Activated CD4-positive, alpha-beta T cell treated with anti-CD3 and anti-CD28 coated beads for 24 hours (primary cell): ENCODE measurements at places on chromosomes 3 and 15.

DNA sequence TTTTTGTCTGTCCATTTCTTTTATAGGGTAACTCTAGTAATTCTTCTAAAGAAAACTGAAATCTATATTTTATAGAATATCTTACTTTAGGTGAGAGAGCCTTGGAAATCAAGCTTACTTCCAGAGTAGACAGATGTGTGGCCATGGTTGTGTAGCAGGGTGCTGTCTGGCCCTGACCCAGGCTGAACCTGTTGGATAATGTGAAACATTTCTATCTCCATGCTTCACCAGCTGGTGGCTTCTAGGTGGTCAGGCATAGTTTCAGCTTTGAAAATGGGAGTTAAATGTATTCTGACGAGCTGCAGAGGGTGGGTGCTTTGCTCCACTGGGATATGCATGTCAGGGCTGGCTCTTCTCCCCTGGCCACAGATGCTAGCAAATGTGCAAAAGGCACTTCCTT lies 20.8 kb upstream of the NR2C2 start:
- no peak for DNase-seq

DNA sequence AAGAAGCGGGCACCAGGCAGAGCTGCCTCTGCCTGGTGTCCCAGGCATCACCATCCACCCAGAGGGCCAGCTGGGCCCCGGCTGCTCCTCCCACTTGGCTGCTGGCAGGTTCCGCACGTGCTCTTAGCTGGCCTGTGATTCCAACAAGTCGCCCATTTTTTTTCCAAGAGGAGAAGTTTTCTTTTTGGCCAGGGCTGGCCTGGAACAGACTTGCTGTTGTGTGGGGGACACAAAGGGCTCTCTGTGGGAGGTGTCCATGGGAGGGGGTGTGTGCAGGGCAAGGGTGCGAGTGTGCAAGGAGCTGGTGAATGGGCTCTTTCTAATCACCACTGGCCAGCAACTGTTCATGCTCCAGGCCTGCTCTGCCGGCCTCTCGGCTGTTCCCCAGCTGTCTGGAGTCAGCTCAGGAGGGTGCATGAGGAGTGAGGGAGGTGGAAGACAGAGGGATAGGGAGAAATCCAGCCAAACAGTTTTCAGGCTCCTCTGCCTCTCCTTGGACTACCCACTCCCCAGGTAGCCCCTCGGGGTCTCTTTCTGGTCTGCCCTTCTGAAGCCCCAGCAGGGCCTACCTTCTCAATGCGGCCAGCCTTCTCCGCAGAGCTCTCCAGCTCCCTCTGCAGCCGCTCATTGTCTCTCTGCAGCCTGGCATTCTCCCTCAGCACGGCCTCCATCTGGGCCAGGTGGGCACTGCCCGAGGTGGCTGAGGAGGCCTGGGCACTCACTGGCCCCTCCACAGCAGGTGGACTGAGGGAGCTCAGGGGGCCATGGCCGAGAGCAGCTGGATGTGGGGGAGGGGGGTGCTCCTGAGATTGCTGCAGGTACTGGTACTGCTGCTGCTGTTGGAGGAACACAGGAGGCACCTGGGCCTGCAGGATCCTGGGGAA lies 7.1 kb downstream of the AMOTL2 start:
- no peak for DNase-seq

DNA sequence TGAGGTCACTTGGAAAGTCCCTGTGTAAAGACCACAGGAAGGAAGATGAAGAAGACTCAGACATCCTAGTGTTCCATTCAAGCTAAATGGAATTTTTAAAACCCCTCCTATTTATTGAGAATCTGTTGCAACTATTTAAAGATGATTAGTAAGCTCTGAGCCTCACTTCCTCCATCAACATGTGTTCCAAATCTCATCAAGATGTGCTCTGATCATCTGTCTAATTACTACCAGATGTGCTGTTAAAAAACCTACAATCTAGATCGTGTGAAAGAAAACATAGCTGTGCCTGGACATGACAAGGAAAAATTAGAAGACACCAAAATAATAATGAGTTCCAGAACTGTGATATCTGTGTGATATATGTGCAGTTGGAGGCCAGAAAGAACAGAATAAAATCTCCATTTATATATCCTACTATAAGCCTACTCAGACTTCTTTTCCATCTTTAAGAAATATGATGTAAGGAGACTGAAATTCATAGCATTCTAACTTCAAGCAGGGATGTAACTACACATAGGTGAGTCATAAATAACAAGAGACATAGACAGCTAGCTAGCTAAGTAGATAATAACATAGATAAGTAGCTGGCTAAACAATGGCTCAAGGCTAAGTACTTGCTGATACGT lies 7.8 kb downstream of the XPC start:
- no peak for DNase-seq

DNA sequence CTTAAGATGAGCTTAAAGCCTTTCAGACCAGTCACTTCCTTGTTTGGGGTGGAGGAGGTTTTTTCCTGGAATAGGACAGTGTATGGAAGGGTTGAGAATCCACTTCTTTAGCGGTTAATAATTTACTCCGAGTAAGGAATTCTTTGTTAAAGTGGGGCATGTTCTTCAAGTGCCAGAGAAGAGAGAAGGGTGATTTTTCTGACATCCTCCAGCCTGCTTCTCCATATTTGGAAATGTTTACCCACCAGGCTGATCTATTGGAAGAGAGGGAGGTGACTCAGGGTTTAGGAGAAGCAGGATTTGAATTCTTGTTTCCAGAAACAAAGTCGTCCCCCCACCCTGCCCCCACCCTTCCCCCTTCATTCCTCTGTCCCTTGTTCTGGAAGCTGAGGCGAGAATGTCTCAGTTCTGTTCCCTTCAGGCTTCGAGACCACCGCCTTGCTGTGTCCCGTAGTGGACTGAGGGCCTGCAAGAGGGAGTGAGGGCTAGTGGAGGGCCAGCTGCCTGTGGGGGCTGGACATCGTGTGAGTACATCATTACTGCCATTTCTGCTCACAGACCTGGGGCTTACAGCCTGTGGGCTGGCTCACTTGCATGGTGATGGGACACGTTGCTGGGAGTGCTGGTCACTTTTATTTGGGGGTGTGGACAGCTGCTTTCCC lies 58.5 kb downstream of the LPP start:
- DNase-seq = no peak

DNA sequence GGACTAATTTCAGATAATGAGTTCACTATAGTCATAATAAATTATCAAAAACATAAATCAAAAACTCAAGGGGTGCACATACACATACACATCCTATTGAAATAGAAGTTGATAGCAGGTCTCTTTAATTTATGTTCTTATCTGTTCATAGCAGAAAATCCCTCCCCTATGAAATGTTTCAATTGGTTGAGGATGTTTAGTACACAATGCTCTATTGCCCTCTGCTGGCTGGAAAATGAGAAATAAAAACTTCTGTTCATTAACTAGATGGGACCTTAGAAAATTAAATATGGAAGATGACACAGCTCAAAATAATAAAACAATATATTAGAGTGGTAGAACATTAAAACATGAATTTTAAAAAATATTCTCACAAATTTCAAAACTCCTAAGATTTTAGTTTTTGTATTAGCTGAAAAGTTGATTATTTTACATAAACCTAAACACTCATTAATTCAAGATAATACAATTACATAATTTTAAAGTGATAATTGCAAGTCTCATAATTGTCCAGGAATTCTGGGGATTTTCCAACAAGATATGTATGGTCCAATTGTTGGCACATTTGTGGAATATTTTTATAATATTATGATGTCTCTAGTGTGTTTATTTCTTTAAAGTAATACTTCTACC lies 735.0 kb downstream of the ROBO1 start:
- no peak for DNase-seq

GRCh38 chr15:80061582-80061981 lies 2.1 kb downstream of the ZFAND6 start:
- no peak for DNase-seq

- no peak for DNase-seq
These were observed 148.1 kb downstream of the WDR76 start for GRCh38 chr15:43974852-43975251.

DNA sequence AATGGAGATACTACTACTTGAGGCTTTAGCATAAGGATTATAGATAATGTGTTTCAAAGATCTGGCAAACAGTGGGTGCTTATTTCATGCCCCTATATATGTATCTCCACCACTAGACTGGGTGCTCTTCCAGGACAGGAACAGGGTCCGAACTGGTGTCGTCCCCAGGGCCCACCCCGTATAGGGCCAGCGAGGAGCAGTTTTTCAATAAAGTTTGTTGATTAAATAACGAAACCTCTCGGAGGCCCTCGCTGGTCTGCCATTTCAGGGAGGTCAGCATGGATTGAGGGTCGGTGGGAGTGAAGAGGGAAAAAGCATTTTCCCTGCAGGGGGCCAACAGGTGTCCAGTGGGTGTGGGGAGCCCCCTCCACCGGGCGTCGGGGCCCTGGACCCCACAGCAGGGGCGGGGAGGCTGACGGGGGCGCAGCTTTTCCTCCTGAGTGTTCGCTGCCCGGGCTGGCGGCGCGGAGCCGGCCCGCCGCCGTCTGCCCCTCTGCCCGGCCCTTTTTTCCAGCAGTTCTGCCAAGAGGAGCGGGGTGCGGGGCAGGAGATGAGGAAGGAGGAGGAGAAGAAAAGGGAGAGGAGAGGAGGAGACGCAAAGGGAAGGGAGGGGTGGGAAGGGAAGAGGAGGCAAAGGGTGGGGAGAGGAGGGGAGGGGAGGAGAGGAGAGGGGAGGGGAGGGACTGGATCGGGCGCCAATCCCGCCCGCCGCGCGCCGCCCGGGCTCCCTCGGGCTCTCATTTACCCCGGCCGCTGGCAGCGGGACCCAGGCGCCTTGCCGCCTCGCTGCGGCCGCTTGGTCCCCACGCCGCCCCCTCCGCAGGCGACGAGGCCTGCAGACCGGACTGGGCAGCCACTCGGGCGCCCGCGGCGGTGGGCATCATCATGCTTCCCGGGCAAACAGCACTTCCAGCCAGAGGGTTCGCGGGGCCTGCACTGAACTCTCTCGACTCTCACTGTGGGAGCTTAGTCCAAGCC lies 66.3 kb downstream of the ISG20 start:
- no peak for DNase-seq

DNA sequence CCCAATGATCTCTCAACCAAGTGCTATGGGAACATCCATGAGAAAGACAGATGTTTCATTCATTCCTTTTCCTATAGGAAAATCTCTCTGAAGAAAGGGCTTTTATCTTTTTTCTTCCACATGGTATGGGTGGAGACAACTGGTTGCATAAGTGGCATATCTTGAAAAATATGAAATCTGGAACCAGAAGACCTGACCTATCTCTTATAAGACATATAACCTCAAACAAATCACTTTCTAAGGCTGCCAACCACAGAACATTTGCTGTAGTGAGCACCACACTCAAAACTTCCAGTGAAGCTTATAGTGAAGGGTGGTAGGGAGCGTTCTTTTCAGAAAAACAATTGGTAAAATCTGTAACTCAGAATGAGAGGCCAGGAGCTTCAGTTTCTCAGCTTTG lies 58.5 kb downstream of the SHQ1 start:
- DNase-seq = no peak

DNA sequence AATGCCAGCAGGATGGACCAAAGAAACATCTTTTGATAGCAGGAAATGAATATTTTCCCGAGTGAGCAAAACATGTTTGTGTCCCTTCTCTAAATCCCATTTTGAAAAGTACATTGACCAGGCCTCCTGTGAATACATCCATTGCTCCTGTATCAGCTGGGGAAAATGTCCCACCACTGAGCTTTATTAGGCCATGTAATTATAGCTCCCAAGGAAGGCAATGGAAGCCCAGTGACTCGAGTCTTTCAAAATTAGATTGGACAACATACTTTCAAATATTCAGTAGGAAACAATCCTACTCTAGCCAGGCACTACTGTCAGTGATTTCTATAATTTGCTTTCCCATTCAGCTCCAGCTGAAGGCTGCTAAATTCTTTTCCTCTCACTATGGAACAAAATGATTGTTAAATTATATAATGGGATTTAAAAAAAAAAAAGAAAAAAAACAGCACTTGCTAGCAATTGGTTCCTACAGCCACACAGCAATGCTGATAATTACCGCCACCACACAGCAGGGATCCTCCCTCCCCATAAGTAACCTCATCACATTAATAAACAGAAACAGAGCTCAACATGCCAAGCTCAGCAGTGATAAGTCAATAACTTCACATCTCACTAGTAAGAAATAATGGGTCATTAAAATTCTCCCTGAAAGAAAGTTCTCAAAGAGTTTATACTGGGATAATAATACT lies 172.4 kb upstream of the SLC2A2 start:
- no peak for DNase-seq

GRCh38 chr3:9239680-9240079 lies 9.8 kb downstream of the SRGAP3 start:
- DNase-seq = no peak

DNA sequence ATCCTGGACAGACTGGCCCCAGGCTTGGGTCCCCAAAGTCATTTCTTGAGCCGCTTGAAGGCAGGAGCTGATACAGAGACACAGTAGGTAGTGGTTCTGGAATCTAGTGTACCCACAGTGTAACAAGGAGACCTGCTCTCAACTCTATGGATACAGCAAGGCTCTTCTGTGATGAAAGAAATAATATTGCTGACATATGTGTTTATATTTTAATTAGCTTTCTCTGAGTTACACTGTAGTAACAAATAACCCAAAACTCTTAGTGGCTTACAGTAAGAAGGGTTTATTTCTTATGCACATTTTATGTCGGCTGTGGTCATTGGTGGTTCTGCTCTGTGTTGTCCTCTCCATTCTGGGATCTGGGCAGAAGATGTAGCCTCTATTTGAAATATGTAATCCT lies 45.5 kb downstream of the CHST14 start:
- DNase-seq = no peak

- DNase-seq = no peak
These were observed 42.8 kb downstream of the NR2C2 start for GRCh38 chr3:14989943-14990779.

DNA sequence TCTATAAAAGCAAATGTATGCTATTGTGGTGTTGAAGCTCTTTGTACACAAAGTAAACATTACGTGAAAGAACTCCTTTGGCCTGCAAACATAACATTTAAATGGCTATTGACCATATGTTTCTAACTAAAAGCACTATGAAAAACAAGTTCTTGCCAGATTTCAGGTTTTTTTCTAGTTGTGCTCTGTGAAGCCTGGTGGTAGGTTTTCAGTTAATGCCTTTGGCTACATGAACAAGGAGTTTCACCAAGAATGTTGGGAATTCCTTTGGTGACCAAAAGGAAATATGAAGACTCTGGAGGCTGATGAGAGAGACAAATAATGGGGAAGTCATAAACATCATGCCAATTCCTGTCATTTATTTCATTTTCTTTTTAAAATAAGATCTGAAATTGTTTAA lies 66.0 kb downstream of the RBMS3 start:
- no peak for DNase-seq

DNA sequence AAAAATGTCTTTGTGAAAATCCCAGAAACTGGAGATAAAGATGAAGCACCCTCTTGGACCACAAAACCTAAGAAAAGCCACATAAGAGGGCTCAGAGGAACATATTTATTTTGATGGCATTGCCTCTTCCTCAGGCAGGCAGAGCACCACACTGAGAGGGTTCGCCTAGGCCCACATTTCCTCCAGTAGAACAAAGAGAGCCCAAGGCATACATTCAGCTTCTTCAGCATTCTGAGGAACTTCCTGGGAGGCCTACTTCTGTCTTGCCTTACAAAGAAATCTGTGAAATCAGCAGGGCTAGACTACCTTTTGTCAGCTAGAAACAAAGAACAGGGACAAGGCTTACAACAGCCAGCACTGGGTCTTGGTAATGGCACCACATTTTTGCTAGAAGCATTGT lies 1325.3 kb downstream of the SI start:
- DNase-seq = no peak

GRCh38 chr15:90576711-90577389 lies 47.1 kb downstream of the CRTC3 start:
- no peak for DNase-seq

GRCh38 chr3:15805756-15806266 lies 8.0 kb upstream of the ANKRD28 start:
- no peak for DNase-seq

GRCh38 chr3:177186306-177186705 lies 11.0 kb downstream of the TBL1XR1 start:
- no peak for DNase-seq
